Peyer's patch (tissue), 4 donors: ENCODE measurements at places on chromosomes 1 and 21. TPM values are rescaled to one million over a fixed set of nuclear protein-coding genes. Genes with fewer than 3 reads are reported as not detected.
A peak's percentile ranks its signal among the peaks of the same experiment; 100 is the strongest.

DNA sequence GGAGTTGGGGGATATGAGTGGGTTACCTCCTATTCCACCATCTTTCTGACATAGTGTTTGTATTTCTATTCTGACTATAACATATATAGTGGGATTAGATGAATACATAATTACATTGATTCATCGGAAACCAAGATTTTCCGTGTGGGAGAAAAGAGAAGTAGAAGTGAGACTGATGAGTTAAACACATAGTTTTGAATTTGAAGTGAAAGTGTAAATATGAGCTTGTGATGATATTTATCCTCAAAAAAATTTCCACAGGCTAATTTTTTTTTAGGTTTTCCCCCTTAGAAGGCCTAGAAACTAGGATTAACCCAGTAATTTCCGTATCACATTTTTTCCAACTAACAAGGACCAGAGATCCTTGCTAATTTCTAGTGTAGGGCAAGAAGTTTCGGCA is 6.9 kb downstream of the CD1B start:
- H3K27ac ChIP-seq = no peak overlapping the region
- H3K27me3 ChIP-seq = no peaks in the 10 kb centered on the region
- no peak for DNase-seq
- no peak overlapping the region for H3K4me3 ChIP-seq
- no peaks in the 10 kb centered on the region for H3K4me1 ChIP-seq
- H3K36me3 ChIP-seq = no peaks in the 10 kb centered on the region

DNA sequence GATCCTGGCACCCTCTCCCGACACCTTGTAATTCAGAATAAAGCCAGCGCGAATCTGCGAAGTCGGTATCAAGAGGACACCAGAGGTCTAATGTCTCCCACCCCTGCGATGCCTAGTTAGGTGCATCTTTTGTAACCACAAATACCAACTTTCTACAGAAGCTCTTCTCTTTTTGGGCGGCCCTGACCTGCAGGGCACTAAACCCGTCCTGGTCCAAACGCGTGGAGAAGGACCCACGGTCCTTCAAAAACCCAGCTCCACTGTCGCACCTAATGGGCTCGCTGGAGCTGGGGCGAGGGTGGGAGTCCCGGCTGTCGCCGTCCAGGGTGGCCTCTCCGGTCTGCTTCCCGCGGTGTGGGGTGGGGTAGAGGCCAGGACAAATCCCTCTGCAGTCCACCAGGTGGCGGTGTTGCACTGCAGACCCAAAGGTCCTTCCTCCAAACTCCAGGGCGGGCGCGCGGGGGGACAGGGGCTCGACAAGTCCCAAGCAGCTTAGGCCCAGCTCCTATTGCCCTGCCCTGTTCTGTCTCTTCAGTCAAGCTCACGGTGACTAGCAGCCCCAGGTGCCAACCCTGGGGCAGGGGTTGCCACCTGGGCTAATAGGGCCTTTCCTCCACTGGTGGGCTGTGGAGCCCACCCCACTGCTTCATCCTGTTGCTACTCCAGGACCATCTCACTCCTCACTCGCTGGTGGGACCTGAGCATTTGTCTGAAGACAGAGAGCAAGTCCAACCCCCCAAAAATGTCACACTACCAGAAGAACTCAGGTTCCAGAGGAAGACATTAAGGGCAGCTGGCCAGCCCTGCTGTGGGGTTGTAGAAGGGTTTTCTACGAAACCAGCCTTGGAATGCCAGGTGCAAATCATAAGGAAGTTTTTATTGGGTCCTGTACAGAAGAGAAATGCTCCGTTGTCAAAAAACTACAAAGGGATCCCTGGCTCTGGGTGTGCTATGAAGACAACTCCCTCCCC is 2.8 kb downstream of the HES3 start:
- DNase-seq = peak; percentile 89
- H3K4me1 ChIP-seq = peaks cover 4% of the 10 kb centered on the region
- H3K27me3 ChIP-seq = peaks cover 39% of the 10 kb centered on the region
- no peaks in the 10 kb centered on the region for H3K36me3 ChIP-seq
- H3K27ac ChIP-seq = peak overlapping the region; percentile 12
- H3K4me3 ChIP-seq = no peak overlapping the region

Gene ARHGAP30
- total RNA-seq = 31.4 TPM

DNA sequence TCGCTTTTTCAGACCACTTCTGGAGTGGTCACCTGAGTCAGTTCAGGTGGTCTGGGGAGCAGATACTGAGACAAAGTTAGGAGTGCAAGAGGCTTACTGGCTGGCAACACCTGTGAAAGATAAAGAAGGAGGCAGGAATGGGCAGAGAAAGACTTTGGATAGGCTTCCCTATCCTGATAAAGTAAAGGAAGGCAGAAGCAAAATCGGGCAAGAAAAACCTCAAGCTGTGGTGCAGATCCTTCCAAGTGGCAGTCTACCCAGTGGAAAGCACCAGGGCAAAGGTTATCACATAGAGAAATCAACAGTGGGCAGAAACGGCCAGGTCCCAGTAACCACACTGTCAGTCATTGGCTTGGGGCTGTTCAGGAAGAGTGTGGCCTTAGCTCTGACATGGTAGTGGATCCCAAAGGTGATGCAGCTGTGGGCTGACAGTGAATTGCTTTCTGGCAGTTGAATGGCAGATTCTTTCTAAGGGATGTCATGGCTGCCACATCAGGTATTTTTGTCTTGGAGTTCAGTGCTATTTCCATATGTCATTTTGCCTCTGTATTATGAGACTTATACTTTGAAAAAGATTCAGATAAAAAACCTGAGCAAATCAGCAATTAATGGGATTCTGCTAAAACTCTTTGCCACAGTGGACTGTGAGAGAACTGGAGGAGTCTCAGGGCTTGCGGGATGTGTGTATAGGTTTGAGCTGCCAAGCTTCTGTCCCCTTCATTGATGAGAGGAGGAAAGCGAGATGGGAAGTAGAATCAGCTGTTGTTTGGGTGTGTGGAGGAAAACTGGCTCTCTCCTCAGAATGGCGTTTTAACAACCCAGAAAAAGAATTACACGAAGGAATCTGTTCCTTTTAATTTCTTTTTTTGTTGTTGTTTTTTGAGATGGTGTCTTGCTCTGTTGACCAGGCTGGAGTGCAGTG is 8.1 kb upstream of the CGN start:
- H3K27me3 ChIP-seq = no peaks in the 10 kb centered on the region
- no peaks in the 10 kb centered on the region for H3K4me1 ChIP-seq
- H3K4me3 ChIP-seq = no peak overlapping the region
- no peaks in the 10 kb centered on the region for H3K36me3 ChIP-seq
- peak overlapping the region; percentile 67 for H3K27ac ChIP-seq

DNA sequence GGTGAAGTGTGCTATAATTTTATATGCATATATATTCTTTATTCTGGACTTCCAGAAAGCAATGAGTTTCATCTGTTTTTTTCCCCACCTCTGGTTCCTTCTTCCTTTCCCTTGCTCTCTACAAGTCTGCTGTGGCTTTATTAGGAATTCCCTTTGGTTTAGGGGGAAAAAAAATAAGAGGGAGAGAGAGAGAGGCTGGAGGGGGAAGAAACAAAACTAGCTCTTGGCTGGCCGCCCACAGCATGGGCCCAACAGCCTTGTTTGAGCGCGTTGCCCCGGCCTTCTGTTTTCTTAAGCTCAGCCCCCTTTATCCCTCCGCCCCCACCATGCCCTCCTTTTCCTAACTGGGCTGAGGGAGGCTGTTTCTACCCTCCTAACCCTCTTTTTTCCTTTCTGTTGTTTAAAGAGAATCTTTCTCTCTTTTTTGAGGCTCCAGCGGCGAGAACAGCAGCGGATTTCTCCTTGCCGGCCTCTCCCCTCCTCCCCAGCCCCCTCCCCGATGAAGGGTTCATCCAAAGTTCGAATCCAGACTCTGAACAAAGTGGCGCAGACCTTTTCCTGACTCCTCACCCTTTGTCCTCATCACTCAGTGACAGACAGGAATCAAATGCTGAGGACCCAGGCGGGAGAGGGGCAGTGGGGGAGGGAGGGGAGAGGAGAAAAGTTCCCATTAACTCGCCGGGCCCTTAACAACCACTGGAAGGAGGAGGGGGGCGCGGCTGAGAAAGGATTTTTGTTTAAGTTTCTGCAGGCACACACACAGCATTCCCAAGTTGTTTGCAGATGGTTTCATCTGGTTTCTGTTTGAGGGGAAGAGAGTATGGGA is 29.7 kb downstream of the PBX1 start:
- no peak overlapping the region for H3K4me3 ChIP-seq
- H3K27me3 ChIP-seq = no peaks in the 10 kb centered on the region
- H3K4me1 ChIP-seq = no peaks in the 10 kb centered on the region
- no peaks in the 10 kb centered on the region for H3K36me3 ChIP-seq
- peak overlapping the region; percentile 31 for H3K27ac ChIP-seq

DNA sequence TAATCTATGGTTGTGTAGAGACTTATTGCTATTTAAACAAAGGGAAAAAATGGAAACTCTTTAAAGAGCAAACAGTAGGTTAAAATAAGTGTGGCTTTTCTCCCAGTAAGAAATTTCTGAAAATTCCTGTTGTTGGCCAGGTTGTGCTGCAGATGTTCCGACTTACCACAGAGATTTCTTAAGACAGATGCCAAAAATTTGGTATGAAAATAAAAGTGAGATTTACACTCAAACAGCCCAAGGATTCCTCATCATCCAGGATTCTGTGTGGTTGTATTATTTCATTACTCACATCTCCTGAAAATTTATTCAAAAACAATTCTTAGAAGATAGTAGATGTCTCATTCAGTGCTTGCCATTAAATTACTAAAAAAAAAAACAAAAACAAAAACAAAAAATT is 296.7 kb upstream of the PTBP2 start:
- no peaks in the 10 kb centered on the region for H3K36me3 ChIP-seq
- H3K27ac ChIP-seq = no peak overlapping the region
- no peaks in the 10 kb centered on the region for H3K27me3 ChIP-seq
- DNase-seq = no peak
- no peak overlapping the region for H3K4me3 ChIP-seq

DNA sequence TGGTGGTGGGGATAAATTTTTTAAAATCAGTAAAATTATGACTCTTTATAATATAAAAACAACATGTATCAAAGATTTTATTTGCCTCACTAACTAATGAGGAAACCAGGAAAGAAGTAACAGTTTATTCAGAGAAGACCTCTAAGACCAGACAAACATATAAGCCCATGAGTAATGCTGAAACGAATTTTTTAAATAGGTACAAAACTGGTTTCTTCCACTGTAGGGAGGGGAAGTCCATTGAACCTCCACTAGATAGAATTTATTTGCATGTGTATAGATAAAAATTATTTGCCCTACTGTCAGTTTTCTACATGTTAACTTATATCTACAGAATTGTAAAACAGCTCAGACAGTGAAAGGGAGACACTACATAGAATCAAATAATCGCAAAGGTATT is 86.8 kb downstream of the ZC3H11B start:
- DNase-seq = no peak
- no peaks in the 10 kb centered on the region for H3K27me3 ChIP-seq
- H3K27ac ChIP-seq = no peak overlapping the region
- H3K4me1 ChIP-seq = no peaks in the 10 kb centered on the region
